SHP77 treated with DMSO at 0.1 percent for 48 hours (cell line): ENCODE measurements at places on chromosomes 3 and 15.

DNA sequence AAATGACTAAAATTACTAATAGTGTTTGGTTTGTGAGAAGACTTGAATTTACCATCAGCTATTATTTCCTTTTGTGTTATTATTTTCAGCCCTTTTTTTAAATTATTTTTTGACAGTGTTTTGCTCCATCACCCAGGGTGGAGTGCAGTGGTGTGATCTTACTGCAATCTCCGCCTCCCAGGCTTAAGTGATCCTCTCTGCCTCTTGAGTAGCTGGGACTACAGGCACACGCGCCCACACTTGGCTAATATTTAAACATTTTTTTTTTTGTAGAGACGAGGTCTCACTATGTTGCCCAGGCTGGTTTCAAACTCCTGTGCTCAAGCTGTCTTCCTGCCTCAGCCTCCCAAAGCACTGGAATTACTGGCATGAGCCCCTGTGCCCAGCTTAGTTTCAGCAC lies 31.7 kb upstream of the UTS2B start:
- DNase-seq = no peak

DNA sequence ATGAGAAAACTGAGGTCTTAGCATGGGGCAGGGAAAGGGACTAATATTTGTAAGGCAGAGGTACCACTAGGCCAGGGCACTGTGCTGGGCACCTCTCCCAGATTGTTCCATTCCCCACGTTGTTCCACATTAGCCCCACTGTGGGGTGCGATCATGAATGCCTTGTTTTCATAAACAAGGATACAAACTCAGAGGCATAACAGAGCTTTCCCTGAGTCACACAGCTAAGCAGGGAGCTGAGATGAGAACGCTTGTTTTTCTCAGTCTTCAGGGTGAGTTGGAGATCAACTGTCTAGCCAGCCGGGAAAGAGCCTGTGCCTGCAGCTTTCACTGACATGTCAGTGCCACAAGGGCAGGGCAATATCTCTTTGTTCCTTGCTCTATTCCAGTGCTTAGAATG lies 47.9 kb upstream of the ITGA11 start:
- no peak for DNase-seq

DNA sequence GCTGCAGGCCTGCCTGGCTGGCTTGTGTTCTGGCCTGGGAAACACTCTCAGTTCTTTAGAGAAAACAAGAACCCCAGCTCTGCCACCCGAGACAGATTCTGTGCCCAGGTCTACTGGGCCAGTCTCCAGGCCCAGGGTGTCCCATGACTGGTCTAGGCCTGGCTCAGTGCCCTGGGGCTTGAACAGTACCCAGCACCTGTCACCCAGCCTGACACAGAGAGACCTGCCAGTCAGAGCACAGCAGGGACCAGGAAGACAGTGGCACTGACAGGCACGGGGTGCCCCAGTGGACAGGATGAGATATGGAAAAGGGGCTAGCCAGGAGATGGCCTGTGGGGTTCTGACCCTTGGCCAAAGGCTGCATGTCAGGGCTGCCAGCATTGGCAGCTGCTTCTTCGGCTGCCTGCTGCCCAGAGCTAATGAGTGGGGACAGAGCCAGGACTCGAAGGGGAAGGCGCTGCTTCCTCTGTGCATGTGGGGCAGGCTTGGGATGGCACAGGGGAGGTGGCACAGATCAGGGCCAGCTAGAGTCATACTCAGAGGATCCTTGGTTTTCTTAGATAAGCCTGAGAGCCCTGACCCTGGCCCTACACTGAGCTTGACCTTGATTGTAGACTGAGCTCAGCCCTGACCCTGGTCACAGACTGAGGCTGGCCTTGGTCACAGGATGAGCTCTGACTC lies 15.1 kb downstream of the CCDC33 start:
- no peak for DNase-seq

GRCh38 chr15:56468401-56468800 lies 3.5 kb upstream of the MNS1 start:
- DNase-seq = peak; percentile 22

DNA sequence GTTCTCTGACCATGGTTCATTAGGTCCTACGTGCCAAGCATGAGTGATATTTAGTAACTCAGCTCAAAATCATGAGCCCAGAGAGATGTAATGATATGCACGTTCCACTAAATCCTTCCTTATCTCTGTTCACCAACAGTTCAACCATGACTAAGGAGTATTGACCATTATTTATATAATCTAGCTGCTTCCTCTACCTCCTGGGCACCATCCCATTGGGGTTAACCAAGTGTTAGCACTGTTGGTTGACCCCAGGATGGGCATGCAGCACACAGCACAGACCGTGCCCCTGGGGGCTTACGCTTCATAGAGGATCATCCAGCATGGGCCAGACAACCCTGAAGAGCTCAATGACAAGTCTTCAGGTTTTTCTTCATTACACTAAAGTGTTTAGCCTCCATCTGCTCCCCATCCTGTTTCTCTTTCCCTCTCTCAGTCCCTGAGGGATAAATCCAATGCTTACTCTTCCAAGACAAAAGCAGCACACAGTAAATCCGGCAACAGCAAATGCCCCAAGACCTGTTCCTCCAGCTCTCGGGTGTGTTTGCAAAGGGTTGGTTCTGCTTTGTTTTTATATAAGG lies 10.4 kb downstream of the FAM174B start:
- DNase-seq = no peak

DNA sequence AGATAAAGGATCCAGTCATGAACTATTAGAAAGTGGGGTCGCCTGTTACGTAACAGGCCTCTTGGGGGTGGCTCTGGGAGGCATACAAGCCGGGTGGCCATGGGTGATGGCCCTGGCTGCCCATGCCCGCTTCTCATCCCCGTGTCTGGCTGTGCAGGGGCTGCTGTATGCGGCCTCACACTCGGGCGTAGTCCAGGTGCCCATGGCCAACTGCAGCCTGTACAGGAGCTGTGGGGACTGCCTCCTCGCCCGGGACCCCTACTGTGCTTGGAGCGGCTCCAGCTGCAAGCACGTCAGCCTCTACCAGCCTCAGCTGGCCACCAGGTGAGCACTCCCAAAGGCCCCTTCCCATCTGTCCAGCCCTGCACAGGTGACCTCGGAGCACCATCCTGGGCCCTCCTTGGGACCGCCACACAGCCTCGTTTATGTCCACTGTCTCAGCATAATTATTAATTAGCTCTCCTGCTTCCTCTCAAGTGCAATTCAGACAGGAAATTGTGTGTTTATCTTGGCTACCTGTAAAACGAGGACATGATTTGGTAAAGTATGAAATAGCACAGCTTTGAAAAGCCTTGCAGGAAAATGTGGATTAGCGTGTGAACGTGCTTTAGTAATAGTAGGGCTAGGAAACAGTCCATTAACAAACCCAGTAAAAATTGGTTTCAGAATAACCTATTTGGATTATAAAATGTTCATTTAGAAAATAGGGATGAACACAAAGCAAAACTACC lies 8.1 kb downstream of the CIB1 start:
- no peak for DNase-seq

DNA sequence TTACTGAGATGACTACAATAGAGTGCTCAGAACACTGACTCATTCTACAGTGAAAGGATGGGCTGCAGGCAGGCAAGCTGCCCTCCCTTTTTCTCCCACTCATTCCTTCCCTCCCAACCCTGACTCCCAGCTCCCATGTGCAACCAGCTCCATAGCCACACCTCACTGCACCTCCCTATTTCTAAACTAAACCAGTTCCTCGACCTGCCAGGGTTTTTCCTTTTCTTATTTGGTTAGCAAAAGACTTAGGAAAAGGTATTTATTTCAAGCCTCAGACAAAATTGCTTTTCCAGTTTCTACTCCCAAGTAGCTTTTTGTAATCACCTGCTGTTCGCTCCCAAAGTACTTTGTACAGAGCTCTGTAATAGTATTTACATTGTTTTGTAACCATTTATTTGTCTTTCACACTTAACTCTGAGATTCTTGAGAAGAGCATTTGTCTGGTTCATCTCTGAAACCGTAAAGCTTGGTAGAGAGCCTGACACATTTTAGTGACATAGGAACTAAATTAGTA lies 2.2 kb downstream of the AADAC start:
- DNase-seq = no peak

- peak; percentile 51 for DNase-seq
These were observed 8.6 kb downstream of the TLR9 start for GRCh38 chr3:52216585-52217408.

- no peak for DNase-seq
These were observed 296.6 kb downstream of the ZNF621 start for GRCh38 chr3:40821315-40821714.

- no peak for DNase-seq
These were observed 18.9 kb upstream of the COPG1 start for GRCh38 chr3:129230311-129231019.

GRCh38 chr15:67735896-67736295 lies 89.4 kb upstream of the SKOR1 start:
- DNase-seq = no peak

GRCh38 chr3:140724856-140725812 lies 47.3 kb downstream of the TRIM42 start:
- no peak for DNase-seq

DNA sequence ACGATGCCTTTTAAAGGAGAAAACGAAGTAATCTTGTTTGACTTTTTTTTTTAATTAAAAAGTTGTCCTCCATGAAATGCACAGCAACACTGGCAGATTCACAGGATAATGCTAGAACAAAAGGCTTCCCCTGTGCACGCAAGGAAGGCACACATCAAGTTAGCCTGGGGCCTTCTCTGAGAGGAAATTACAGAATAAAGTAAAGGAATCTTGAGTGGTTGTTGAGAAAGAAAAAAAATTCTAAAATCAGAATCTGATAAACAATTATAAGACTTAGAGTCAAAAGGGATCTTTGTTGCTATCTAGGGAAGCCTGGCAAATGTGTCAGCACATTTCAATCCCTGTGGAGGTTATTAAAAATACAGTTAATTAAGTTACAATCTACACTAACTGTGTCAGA lies 946.0 kb downstream of the IGSF11 start:
- no peak for DNase-seq

DNA sequence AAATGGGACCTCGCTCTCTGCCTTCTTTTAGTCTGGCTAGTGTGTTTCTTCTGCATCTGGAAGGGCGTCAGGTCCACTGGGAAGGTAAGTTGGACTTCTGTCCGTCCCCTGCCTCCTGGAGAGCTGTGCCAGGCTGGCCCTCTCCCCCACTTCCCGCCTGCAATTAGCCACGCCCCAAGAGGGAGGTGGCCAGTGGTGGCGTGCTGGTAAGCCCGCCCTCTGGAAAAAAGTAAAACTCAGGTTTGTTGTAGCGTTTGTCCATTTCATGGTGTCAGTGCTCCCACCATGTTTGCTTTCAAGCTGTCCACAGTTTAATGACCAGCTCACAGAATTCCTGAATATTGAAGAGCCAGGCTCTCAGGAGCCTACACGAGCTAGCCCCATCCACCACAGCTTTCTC lies 55.6 kb downstream of the SLC6A6 start:
- no peak for DNase-seq

- DNase-seq = no peak
These were observed 10.9 kb downstream of the LRRFIP2 start for GRCh38 chr3:37163262-37164015.

GRCh38 chr15:42154212-42154941 lies 2.1 kb downstream of the PLA2G4F start:
- DNase-seq = no peak

DNA sequence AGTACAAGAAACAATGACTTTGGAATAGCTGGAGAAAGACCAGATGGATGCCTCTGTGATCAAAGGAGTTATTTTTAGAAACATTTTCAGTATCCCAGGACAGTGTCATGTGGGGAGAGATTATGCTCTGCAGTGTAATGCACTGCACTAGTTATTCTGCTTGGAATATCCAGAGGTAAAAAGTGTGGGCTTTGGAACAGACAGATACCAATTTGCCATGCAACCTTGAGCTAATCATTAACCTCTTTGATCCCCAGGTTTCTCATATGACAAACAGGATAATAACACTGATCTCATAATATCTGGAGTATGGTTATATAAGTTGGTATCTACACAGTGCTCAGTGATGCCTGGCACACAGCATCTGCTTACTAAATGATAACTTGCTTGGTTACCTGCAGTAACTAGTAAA lies 12.2 kb upstream of the SLC7A14 start:
- DNase-seq = no peak

DNA sequence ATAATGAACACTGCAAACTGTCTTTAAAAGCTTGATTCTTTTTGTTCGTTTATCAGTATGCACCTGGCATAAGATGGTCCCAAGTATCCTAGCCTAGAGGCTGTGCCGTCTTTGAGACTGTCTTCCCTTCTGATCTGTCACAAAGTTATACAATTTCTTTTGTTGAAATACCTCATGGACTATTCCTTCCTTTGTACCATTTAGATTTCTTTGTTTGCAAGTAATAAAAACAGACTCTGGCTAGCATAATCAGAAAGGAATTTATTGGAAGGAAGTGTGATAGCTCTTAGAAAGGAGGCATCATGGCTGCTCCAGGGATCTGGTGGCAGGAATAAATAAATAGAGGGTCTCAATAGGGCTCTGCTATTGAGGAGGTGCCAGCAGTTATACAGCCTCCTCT lies 280.4 kb downstream of the SLC9A9 start:
- no peak for DNase-seq

DNA sequence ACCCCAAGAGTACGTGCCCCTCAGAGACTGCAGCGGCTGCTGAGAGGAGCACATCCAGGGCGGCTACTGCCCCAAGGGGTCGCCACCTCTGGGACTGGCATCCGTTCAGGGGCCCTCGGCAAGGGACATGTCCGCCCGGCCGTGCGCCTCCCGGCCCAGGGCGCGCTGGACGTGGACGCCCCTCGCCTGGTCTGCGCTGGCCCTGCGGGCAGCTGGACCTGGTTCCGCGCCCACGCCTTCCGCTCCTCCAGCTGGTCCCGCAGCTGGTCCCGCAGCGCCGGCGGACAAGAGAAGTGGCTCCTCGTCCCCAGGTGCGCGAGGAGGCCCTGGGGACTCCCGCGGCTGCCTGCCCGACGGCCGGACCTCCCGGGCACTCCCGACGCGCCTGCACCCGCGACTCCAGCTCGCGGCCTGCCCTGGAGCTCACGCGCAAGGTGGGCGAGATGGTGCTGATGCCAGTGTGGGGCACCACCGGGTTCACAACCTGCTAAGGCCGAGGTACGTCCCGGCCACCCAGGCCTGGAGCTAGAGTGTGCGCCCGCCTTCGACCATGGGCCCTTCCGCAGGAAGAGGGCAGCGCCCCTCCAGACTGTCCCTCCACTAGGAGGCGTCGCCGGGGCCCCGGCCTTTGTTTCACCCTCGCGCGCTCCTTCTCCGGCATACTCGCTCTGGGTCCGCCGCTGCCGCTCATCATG lies 14.4 kb upstream of the GP9 start:
- DNase-seq = no peak

DNA sequence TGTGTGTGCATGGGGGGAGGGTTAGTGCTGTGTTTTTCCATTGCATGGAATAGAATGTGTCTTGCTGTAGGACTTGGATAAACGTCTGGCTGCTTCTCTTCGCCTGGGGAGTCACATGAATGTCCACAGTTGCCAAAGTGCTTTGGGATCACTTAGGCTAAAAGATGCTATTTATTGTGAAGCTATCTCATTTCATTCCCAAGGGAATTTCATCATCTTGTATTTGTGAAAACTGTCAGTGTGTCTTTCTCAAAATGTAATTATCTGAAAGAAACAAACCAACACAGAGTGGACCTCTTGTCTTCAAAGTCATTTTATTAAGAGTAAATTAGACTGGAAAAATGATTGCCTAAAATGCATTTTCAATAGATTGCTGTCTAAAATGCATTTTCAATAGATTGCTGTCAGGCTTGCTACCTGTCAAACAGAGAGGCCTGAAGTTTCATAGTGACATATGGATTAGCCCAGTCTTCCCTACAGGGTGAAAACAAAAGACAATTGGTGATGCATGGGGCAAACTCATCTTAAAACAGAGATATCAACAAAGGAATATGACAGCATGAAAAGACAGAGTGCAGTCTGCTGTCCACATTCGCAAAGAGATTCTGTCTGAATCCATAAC lies 117.1 kb upstream of the GOLIM4 start:
- no peak for DNase-seq

- peak; percentile 39 for DNase-seq
These were observed 212.3 kb downstream of the FGF12 start for GRCh38 chr3:192514754-192515663.
